ENCODE measurements at places on chromosomes 2 and 18. TPM values are rescaled to one million over a fixed set of nuclear protein-coding genes. Genes with fewer than 3 reads are reported as not detected.

- H3K4me3 ChIP-seq, result no peak overlapping the region
- H3K36me3 ChIP-seq, result no peaks in the 10 kb centered on the region
- peaks cover 12% of the 10 kb centered on the region for H3K4me1 ChIP-seq
- no peaks in the 10 kb centered on the region for H3K27me3 ChIP-seq
These were observed 1.5 kb upstream of the KLHL30 start for GRCh38 chr2:238136820-238137537.

The SATB2 gene
- total RNA-seq, result 0.34 TPM

- H3K4me1 ChIP-seq, result no peaks in the 10 kb centered on the region
- no peak for DNase-seq
- no peaks in the 10 kb centered on the region for H3K27me3 ChIP-seq
These were observed 2796.7 kb upstream of the TEKT4 start for GRCh38 chr2:92074549-92074898.

DNA sequence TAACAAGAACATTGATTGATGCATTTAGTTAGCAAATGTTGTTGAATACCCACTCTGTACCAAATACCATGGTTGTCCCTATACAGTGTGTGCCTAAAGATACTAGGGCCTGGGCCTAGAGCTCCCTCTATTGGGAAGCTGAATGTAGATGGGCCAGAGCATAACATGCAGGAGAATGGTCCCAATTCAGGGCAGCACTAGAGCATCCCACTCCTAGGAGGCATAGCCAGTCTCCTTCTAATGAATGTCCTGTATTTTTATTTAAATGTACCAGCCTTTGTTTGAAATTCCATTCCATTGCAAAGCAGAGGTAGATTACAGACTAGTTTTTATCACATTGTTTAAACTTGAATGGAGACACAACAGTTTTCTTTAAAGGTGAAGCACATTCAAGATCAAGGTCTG lies 90.6 kb downstream of the FEZ2 start:
- H3K4me3 ChIP-seq, result no peak overlapping the region
- H3K27me3 ChIP-seq, result no peaks in the 10 kb centered on the region
- no peaks in the 10 kb centered on the region for H3K4me1 ChIP-seq
- no peak for DNase-seq
- no peaks in the 10 kb centered on the region for H3K36me3 ChIP-seq
- no peak overlapping the region for H3K27ac ChIP-seq

- peaks cover 2% of the 10 kb centered on the region for H3K27me3 ChIP-seq
- H3K27ac ChIP-seq, result no peak overlapping the region
- no peaks in the 10 kb centered on the region for H3K36me3 ChIP-seq
- DNase-seq, result no peak
- no peak overlapping the region for H3K4me3 ChIP-seq
These were observed 108.8 kb downstream of the FARSB start for GRCh38 chr2:222547083-222547482.

All from activated B cell treated with CpG ODN at 0.5 μM for 24 hours (primary cell).